Tibial nerve (tissue), 4 donors: ENCODE measurements at places on chromosomes 2 and 18.

GRCh38 chr18:31626409-31626808, 34.7 kb downstream of the TTR start:
- DNase-seq: no peak

GRCh38 chr2:181367411-181367810, 89.8 kb upstream of the ITGA4 start:
- no peak for DNase-seq

- no peak for DNase-seq
Measured at GRCh38 chr2:198045227-198045626, 240.8 kb downstream of the PLCL1 start.

GRCh38 chr2:84971510-84972206, 697 bp downstream of the KCMF1 start:
- no peak for DNase-seq

- DNase-seq: no peak
Measured at GRCh38 chr2:112916625-112917247, 5.8 kb downstream of the IL37 start.

- DNase-seq: no peak
Measured at GRCh38 chr2:42010743-42011298, 37.0 kb upstream of the PKDCC start.

DNA sequence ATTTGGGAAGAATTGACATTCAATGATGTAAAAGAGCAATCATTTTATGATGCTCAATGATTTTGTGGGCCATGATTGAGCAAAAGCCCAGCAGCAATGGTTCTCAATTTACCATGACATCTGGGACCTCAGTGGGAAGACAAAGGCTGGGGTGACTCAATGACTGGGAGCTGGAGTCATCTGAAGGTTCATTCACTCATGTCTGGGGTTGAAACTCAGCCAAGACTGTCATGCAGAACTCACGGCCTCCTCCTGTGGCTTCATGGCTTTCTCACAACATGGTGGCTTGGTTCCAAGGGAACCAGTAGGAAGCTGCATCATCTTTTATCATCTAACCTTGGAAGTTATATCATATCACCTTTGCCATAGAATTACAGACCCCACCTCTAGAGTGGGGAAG, 45.1 kb upstream of the CD226 start:
- DNase-seq: no peak

- peak; percentile 12 for DNase-seq
Measured at GRCh38 chr18:10057894-10058791, 144.3 kb downstream of the VAPA start.

GRCh38 chr2:226683196-226683595, 116.4 kb downstream of the IRS1 start:
- no peak for DNase-seq

- DNase-seq: peak; percentile 41
Measured at GRCh38 chr2:10400568-10400977, 47.6 kb downstream of the ODC1 start.

DNA sequence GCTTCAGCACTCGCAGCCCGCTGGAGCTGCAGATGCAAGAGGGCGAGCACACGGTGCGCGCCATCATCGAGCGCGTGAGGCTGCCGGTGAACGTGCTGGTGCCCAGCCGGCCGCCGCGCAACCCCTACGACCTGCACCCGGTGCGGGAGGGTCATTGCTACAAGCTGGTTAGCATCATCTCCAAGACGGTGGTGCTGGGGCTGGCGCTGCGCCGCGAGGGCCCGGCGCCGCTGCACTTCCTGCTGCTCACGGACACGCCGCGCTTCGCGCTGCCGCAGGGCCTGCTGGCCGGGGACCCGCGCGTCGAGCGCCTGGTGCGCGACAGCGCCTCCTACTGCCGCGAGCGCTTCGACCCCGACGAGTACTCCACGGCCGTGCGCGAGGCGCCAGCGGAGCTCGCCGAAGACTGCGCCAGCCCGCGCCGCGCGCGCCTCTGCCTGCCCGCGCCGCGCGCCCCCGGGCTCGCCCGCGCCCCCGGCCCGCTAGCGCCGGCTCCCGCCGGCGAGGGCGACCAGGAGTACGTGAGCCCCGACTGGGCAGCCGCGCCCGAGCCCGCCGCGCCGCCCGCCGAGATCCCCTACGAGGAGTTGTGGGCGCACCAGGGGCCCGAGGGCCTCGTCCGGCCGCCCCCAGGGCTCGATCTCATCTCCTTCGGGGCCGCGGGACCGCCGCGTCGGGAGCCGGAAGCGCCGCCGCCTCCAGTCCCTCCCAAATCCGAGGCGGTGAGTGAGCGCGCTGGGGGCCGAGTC, 11.8 kb downstream of the GAREM2 start:
- peak; percentile 62 for DNase-seq

GRCh38 chr2:237492137-237492890, 5.3 kb downstream of the MLPH start:
- no peak for DNase-seq
